Activated T-cell treated with anti-CD3 and anti-CD28 coated beads for 48 hours (primary cell): ENCODE measurements at places on chromosomes 2 and 18.

DNA sequence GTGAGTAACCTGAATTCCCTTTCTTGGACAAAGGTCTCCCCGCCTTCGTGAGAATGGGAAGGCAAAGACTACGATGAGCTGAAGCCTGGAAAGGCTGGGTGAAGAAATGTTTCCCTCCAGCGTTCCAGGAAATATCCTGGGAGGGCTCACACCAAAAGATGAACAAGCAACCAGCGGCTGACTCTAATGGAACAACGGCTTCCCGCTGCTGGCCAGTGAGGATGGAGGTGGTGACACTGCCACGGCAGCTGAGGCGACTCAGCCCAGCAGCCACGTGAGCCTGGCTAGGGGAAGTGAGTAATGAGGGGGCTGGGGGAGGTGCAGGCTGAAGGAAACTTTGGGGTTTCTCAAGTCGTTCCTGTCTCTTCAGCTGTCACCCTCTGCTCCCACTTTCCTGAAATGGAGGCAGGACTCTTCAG lies 105.0 kb upstream of the SMAD7 start:
- DNase-seq, result peak; percentile 52

DNA sequence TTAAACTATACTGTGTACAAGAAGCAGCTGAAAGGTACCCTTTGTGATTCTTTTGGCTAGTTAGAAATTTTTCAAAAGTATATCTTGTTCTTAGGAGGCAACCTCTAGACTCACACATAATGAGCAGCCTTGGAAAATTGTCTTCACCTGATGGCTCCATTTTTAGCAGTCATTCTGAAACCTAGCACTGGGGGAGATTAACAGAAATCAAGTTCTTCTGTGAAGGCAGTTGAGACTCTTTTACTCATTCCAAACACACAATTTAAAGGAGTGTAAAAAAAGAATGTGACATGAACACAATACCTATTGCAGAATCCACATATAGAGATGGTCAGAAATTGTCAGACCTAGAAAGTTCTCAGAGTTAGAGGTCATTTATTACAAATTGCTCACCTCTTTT lies 197.7 kb downstream of the UBE2E3 start:
- no peak for DNase-seq

DNA sequence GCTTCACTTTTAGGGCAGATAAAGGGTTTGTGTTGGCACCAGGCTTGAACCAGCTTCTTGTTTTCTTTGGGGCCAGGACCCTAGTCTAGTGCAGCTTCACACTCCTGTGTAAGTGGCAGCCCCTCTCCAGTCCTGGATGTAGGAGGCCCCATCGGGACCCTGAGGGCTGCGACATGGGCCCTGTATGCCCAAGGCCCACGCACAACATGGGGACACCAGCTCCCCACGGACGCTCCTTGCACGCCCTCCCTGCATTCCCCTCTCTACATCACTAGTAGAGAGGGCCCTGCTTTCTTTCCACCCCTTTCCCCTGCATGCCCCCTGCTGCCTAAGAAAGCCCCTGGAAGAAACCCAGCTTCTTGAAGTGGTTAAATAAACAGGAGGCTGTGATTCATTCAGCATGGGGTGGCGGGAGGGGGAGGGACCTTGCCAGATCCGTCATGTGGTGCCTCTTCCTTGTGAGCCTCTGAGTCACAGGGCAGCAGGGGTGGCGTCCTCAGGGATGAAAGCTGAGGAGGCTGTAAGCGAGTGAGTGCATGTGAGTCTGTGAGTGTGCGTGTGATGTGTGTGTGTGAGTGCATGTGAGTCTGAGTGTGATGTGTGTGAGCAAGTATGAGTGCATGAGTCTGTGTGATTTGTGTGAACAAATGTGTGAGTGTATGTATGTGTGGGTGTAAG lies 42.5 kb downstream of the COPS8 start:
- DNase-seq, result peak; percentile 56

DNA sequence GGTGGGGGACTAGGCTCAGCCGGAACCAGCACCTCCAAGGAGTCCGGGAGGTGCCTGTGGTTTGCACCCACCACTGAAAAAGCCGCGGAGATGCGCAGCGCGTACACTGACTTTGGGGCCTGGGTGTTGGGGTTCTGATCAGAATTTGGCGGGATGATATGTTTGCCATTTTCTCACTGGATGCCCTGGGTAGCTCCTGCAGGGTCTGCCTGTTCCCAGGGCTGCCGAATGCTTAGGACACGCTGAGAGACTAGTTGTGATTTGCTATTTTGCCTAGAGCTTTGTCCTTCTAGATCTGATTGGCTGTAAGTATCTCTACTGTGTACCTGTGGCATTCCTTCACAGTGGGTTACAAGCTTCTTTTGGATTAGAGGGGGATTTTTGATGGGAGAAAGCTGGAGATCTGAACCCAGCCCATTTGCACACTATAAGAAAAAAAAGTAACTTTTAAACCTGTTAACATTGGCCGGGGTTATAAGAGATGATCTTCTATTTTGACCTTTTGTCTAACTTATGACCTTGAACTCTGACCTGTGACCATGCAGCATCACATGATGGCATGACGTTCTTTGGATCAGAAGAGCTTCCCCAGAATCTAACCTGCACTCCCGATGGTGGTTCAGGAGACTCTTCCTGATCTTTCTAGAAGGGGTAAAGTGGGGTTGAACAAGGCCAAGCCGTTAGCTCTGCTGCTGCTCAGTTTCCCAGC lies 1.6 kb downstream of the KCNE4 start:
- DNase-seq, result no peak

GRCh38 chr18:13640266-13640860 lies 86.0 kb downstream of the FAM210A start:
- no peak for DNase-seq

GRCh38 chr2:200585730-200586643 lies at the start of gene AOX1:
Gene AOX1, plus strand, starts transcription at chr2:200586014. Its CDS starts 95 bp downstream, at chr2:200586109.
- peak; percentile 6 for DNase-seq

GRCh38 chr2:188601391-188601790 lies 309.7 kb downstream of the GULP1 start:
- DNase-seq, result no peak

- DNase-seq, result no peak
These were observed 753.9 kb downstream of the RNF144A start for GRCh38 chr2:7670905-7671641.

DNA sequence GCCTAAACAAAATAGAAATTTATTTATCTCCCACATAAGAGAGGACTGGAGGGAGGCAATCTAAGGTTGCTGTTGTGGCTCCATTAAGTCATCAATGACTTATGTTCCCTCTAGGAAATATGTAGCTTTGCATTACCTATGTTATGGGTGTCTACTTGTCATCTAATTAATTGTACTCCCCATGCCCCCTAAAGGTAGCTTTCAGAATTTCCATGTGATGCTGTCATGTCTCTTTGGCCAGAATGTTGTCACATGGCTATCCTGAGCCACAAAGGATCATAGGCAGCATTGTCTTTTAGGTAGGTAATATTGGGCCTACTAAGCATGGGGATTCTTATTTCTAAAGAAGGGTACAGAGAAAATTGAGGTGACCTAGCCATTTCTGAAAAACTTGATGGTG lies 935.6 kb upstream of the FANCL start:
- DNase-seq, result no peak

- DNase-seq, result no peak
These were observed 28.1 kb downstream of the CAVIN2 start for GRCh38 chr2:191818725-191819350.

- no peak for DNase-seq
These were observed 144.6 kb upstream of the RMP24 start for GRCh38 chr18:35827903-35828275.

DNA sequence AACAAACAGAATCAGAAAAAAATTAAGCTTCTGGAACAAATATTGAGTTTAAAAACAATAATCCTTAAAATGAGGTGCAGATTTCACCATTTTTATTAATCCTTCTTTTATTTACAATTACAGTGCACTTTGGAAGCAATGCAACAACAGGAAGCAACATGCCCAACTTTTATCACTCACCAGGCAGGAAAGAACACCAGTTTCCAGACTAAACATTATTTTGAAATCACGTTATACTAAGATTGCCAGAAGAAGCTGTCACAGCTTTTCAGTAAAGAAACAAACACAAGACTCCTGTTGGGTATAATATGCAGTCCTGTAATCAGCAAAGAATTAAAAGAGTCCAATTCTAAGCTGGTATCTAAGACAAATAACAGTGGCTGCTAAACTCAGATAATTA lies 137.9 kb upstream of the ZC3H15 start:
- no peak for DNase-seq

DNA sequence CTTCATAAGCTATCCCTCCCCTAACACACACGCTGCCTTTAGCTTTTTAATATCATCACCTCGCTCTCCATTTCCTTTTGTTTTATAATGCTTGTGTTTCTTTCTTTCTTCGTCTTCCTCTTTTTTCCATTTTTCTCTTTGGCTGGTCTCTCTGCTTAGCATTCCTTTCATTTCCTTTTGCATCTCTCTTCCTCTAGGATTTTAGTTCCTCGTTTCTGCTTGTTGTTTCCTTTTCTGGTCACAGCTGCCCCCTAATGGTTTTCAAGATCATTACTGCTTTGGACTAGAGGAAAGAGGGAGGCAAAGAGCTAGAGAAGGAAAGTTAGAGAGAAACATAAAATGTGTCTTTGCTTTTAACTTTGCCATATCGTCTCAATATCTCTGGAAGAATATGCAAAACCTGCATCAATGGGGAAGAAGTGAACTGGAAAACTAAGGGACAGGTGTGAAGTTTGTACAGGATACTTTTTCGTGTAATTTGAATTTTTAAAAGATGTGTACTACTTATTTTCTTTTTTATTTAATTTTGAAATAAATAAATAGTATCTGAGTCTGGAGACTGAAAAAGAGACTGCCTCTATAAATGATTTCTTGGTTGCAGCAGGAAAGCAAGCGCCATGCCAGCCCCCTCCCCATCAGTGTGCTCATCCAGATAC lies 6.3 kb upstream of the NRP2 start:
- no peak for DNase-seq

- DNase-seq, result no peak
These were observed 323.9 kb downstream of the XIRP2 start for GRCh38 chr2:167212014-167212648.

GRCh38 chr18:29737190-29737589 lies 1305.4 kb downstream of the DSC3 start:
- DNase-seq, result no peak

GRCh38 chr18:24227977-24228666 lies 89.3 kb downstream of the CABYR start:
- DNase-seq, result no peak

GRCh38 chr2:164242409-164242808 lies 378.9 kb downstream of the GRB14 start:
- DNase-seq, result no peak

DNA sequence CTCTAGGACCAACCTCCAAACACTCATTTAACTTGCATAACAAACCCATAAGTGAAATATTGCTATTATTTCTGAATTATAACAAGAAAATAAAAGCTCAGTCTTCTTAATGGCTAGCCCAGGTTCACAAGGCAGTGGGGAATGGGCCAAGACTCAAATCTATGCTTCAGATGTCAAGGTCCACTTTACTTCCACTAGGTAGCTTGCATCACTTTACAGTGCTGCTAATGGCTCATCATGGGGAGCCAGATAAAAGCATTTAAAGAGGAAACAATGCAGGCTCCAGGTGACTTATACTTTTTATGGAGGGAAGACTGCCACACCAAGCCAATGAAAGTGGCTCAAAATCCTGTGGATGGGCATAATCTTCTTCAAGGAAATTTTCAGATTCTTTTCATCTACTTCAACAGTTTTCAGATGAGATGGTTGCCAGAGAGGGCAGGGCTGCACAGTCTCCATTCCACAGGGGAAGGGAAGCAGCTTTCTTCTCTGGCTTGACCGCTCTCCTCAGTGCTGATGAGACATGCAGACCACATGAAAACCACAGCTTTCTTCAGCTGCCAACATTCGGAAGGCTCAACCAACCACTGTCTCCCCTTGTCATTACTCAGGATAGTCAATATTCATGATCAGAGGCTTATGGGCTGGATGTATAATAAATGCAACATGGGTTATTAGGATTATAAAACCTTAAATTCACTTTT lies 361.9 kb upstream of the MEX3C start:
- DNase-seq, result no peak

DNA sequence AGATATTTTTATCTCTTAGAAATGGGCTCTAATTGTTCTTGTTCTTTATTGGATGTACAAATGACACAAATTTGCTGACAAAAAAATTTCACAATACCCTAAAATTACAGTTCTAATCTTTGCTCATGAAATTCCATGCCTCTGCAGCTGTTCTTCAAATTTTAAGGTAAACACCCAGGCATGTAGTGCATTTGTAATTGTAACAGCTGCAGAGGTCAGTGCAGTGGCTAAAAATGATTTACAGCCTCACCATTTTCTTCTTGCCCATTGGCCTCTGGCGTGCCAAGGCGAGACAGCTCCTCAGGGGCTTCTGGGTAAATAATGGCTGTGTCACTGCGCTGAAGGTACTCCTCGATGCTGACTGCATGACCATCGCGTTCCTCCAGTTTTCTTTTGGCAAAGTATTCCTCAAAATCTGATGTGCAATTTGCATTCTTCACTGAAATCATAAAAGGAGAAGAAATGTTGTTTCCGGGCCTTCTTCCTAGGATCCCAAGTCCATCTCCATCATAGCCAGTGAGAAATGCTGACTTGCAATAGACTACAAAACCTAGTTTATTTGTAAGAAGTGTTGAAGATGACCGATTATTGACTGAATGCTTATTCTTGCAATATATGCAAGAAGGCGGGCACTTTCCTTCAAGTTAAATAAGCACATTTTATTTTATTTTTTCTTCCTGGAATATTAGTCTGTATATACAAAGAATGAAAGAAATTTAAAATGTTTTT lies 115.2 kb downstream of the ZEB2 start:
- DNase-seq, result no peak

DNA sequence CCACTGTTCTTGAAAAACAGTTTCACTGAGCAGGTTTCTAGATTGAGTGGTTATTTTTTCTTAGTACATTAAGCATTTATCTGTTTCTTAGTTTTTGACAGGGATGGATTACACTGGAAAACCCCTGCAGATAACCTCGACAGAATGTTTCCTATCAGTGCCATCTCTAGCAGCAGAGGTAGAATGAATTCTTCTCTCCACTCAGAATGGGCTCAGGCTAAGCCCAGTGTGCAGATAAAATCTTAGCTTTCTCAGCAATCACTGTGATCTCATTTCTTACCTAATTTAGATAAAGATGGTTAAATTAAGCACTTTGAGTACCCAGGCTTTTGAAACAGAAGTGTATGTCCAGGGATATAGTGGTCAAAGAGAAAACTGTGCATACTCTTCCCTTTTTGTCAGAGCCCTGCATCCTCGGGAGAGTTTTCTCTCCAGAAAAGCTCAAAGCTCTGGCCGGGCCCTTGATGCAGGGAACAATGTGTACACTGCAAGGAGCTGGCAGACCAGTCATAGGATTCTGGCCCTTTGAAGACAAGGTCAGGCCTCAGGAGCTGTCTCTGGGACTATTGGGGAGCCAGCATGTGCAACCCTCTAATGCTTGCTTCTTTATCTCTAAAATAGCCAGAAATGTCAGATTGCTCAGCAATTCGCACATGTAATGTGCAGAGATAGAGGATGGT lies 10.6 kb upstream of the AKAIN1 start:
- DNase-seq, result no peak
